ENCODE measurements at places on chromosomes 1 and 21.

- DNase-seq, result no peak
Observed at GRCh38 chr21:41321211-41321907, 4.8 kb downstream of the FAM3B start.

DNA sequence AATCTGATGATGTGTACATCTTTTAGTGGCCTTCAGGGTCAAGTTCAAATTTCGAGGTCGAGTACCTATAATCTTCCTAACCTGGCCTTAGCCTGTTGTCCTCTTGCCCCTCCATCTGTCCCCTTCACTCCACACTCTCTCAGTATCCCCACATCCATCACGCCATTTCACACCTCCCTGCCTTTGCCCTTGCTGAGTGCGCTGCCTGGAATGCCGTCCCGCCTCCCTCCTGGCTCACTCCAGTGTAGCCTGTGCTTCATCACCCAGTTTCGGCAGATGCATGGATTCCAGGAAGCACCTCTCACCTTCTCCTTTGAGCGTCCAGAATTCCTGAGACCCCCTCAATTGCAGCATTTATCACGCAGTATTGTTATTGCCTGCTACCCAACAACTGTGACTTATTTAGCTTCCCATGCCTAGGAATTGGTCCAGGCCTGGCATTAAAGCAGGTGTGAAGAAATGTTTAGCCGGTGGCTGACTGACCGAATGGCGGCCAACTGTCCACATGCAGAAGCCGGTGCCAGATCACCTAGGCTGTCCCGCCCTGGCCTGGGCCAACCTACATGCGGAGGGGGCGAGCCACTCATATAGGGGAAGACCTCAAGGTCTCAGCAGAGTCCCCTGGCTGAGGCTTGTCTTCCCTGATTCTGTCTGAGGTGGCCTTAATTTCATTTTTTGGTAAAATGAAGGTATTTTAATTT lies 34.5 kb downstream of the MYOM3 start:
- no peak for DNase-seq

DNA sequence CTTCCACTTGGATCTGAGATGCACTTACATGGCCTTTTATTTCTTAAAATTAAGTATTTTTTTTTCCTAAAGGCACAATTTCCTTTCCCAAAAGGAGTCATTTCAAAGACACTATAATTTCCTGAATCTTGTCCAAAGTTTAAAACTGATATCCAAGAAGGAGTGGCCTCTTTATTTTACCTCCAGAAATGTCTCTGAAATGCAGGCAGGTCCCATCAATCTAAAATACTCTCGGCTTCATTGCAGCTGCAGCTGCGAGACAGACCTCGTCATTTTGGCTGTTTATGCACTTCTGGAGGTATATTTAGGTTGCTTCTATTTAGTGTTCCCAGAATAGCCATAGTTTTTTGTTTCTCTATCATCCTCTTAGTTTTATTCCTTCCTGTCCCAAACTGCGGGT lies 172.7 kb upstream of the COA6 start:
- no peak for DNase-seq

- DNase-seq, result no peak
Observed at GRCh38 chr1:176494436-176494835, 31.5 kb downstream of the PAPPA2 start.

GRCh38 chr1:220696863-220697231 lies 6.7 kb downstream of the C1orf115 start:
- DNase-seq, result no peak

DNA sequence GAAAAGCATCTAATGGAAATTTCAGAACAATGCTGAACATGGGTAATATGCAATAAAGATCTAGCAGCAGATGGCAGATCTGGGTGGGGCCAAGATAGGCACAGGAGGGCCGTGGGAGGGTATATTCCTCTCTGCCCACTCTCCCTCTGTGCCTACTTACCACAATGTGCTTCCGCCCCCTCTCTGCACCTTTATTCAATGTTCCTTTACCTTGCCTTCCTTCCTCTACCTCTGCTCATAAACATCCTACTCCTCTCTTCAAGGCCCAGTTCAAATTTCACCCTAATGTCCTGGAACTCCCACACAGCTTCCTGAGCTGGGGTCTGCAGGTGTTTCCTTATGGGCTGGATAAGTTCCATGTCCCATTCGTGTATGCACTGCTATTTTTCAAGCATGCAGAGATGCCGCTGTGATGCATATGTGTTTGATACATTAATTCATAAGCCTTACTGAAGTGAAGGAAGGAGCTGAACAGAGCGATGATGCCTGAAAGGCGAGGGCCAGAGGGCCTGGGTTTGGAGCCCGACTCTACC lies 65.6 kb upstream of the EDEM3 start:
- DNase-seq, result no peak

DNA sequence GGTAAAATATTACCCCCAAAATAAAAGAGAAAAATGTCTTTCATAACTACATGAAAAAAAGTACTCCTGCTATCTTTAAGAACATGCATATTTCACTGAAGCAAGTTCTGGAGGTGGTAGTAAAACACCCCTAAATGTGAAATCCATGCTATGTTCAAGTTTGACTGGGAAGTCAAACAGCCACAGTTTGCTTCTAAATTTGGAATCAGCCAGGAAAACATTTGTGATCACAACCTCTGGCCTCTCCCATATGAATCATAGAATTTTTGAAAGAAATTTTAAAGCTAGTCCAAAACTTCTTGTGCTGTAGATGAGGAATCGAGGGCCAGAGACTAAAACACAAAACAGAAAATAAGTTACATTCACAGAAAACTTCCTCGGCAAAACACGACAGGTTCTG lies 6.6 kb downstream of the SORT1 start:
- DNase-seq, result no peak

DNA sequence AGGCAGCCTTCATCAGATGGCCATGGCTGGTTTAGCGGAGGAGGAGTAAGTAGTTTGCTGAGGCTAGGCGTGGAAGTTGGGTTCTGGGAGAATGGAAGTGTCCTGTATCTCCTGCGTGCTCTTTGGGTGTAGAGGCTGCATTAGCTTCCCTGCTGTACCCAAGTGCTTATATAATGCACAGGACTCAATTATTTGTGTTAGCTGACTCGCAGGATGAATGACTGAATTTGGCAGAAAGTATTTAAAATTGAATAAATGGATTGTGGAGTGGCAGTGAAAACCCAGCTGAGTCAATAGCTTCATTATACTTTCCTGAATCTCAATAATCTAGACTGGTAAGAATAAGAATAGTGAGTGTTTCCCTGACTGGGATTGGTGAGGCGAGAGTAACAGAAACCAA lies 13.8 kb downstream of the DNTTIP2 start:
- DNase-seq, result no peak

DNA sequence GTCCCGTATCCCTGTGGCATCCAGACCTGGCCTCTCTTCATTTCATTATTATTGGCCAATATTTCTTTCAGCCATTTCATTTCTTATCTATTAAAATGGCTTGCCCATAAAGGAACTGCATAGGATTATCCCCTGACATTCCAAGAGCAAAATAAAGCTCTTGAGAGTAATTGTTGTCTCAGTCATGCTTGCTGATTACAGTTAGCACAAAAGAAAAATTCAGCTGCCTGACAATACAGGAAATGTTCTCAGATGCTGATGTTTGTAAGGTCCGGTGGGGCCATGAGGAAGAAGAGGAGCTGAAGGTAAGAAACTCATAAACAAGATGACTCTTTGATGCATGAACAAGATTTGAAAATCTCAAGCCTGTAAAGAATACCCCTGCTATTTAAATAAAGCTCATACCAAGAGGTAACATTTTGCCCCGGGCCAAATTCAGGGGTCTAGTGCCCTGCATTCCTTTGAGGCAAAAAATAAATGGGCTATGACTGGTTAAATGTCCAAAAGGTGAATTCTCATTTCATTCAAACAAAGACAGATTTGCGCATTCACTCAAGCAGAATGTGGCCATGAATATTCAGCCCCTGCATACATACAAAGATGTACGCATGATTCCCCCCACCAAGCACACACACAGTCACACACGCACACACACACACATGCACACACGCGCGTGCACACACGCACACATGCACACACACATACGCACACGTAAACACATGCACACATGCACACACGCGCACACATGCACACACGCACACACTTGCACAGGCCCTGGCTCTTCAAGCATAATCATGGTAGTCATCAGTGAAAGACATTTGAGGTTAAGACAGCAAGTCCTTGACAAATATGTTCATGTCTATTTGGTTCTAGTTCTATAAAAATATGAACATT lies 44.8 kb downstream of the KCNJ15 start:
- no peak for DNase-seq

- no peak for DNase-seq
Observed at GRCh38 chr1:64363111-64363510, 106.8 kb upstream of the CACHD1 start.

GRCh38 chr1:198187973-198188588 lies 31.3 kb downstream of the NEK7 start:
- DNase-seq, result no peak

DNA sequence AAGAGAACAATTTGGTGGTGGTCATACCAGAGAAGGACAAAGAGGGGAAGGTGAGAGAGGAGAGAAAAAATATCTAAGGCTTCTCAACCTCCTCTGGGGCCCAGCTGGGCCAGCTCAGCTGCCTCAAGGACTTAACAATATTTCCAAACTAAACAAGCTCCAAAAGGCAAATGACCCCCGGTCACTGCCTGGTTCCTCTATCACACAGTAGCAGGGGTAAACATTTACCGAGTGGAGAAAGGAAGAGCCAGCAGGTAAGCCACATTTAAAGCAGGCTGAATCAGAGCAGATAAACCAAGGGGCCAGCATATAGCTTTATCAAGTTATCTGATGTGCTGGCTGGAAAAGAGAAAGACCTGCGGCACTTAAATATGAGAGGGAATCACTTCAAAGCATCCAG lies 102.1 kb downstream of the KCND3 start:
- no peak for DNase-seq

GRCh38 chr1:83857103-83857502 lies 141.8 kb downstream of the TTLL7 start:
- DNase-seq, result no peak

- DNase-seq, result no peak
Observed at GRCh38 chr1:77506771-77507170, 175.7 kb downstream of the ZZZ3 start.

- no peak for DNase-seq
Observed at GRCh38 chr1:210293171-210293607, 35.5 kb upstream of the HHAT start.

GRCh38 chr1:65209005-65209885 lies 61.2 kb downstream of the AK4 start:
- DNase-seq, result no peak

- no peak for DNase-seq
Observed at GRCh38 chr1:12594966-12595756, 22.8 kb downstream of the DHRS3 start.

DNA sequence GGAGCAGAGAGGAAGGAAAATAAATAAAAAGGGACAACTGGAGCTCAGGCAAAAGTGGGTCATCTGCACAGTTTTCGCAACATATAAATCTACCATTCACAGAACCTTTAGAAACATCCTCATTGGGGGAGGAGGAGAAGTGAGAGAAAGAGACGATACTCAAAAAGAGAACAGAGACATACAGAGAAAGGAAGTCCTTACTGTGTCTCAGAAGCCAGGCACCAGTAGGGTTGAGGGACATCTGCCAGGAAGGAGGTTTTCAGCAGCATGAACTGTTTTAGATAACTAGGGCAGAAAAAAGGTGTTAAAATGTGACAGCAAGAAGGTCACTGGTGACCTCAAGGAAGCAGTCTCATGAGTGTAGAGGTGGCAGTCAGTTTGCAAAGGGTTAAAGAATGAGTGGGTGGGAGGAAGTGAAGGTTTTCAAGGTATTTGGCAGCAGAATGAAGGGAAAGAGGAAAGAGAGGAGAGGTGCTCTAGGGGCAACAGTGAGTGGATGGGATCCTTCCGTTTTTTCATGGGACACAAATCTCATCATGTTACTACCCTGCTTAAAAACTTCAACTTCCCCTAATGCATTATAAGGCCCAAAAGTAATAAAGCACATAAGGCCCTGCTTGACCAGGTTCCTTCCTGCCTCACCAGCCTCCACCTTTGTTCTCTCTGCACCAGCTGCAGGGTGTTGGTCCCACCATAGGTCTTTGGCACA lies 9.5 kb downstream of the JAK1 start:
- DNase-seq, result no peak

All from brain pericyte (primary cell).